ENCODE measurements at places on chromosomes 12 and 14.

DNA sequence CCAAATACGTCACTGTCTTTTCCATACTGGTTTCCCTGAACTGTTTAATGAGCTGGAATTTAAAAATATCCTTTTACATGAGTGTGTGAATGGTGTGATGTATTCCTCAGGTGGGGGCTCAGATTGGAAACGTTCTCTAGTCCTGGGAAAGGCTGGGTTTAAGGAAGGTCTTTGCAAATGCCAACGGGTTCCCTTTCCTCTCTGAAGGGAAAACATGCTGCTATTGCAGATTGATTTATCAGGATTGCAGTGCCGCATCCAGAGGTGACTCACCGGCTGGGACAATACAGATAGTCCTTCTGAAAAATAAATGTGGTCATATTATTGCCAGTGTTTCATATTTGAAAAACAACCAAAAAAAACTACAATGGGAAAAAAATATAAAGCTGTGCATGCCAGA lies 193.1 kb upstream of the FLRT2 start:
- no peak for DNase-seq

- no peak for DNase-seq
These were observed 681.0 kb downstream of the RPL10L start for GRCh38 chr14:45970621-45971020.

DNA sequence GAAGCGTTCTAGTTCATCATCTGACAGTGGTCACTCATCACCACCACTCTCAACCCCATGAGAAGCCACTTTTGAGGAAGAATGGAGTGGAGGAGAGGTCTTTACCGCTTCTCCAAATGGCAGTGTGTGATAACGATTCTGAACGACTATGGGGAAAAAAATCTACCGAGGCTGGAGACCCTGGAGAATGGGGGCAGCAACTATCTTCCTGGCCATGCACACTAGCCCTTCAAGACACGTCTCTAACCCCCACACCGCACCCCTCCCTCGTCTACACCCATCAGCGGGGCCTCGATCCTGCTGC lies 365 bp downstream of the ING4 start:
- peak; percentile 18 for DNase-seq

DNA sequence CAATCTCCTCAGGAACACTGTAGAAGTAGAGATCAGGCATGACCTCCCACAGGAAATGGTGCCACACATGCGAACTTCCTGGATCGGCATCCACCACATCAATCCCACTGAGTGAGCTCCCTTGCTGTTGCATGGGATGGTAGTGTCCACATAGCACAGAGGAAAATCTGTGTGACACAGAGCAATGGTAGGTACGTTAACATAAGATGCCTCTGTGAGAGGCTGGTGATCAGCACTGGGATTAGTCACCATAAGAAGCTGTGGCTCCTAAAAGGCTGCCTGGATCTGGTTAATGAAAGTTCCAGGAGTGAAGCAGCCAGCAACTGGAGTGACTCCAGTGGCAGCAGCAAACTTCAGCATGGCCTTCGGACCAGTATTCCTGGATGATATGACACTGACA lies 21.8 kb downstream of the WDHD1 start:
- no peak for DNase-seq

DNA sequence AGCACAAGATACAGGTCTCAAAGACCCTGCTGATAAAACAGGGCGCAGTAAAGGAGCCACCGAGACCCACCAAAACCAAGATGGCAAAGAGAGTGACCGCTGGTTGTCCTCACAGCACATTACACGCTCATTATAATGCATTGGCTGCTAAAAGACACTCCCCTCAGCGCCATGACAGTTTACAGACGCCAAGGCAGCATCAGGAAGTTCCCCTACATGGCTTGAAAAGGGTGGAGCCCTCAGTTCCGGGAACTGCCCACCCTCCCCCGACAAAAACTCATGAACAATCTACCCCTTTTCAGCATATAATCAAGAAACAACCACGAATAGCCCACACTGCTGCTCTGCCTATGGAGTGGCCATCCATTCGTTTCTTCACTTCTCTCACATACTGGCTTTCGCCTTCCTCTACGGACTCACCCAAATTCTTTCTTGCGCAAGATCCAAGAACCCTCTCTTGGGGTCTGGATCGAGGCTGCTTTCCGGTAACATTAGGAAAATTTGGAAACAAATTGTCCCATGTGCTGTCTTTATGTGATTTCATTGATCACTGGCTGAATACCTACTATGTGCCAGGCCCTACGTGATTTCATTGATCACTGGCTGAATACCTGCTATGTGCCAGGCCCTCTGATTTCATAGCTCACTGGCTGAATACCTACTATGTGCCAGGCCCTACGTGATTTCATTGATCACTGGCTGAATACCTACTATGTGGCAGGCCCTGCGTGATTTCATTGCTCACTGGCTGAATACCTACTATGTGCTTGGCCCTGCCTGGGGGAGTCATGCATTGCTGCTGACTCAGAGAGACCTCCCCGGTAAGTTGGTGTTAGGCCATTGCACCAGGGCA lies 126.4 kb downstream of the PIWIL1 start:
- DNase-seq, result no peak

DNA sequence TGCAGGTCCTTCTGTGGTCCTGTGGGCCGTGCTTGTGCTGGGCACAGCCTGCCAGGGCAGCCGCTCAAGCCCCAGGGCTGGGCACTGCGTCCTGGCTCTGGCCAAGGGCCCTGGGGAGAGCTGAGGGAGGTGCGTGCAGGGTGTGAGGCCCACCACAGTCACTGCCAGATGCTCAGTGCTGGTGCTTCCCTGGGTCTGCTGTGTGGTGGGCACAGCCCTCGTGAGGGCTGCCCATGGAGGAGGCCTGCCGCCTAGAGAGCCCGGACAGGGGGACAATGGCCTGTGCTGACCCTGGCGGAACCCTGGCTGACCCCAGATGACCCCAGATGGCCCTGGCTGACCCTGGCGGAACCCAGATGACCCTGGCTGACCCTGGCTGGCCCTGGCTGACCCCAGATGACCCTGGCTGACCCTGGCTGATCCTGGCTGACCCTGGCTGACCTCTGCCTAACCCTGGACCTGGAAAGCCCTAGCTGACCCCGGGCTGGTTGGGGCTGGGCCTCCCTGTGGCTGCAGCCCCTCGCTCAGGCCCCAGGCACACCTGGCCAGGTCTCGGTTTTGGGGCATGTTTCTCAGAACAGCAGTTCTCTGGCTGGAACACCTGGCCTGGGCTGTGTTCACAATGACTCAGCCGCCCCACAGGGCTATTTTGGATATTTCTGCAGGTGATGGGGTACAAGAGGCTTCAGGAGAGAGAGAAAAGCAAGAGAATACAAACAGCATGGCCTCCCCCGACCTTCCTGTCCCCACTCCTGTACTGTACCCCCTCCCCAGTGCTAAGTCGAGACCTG lies 55.4 kb downstream of the TMEM121 start:
- no peak for DNase-seq

GRCh38 chr12:100215209-100215608 lies 14.6 kb downstream of the ACTR6 start:
- peak; percentile 21 for DNase-seq

DNA sequence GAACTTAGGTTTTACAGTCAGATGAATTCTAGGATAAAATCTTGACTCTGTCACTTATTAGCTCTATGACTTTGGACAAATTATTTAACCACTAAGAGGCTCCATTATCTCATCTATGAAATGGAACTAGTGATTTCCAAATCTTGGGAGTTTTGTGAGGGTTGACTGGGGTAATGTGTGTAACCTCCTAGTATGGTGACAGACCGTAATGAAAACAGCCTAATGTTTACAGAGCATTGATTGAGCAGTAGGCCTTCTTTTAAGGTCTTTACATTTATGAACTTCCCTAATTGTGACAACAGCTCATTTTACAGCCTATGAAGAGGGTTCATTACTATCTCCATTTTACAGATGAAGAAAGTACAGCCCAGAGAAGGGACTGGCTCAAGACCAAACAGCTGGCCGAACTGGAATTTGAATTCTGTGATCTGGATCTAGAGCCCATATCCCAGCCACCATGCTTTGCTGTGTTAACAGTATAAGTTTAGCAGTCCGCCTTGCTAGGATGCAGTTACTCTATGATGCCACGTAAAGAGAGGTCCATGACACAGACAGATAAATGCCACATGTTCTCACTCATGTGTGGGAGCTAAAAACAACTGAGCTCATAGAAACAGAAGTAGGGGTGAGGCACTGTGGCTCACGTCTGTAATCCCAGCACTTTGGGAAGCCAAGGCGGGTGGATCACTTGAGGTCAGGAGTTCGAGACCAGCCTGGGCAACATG lies 9.1 kb upstream of the FBXL14 start:
- DNase-seq, result peak; percentile 75

- DNase-seq, result no peak
These were observed 104.7 kb downstream of the VEZT start for GRCh38 chr12:95322326-95322725.

DNA sequence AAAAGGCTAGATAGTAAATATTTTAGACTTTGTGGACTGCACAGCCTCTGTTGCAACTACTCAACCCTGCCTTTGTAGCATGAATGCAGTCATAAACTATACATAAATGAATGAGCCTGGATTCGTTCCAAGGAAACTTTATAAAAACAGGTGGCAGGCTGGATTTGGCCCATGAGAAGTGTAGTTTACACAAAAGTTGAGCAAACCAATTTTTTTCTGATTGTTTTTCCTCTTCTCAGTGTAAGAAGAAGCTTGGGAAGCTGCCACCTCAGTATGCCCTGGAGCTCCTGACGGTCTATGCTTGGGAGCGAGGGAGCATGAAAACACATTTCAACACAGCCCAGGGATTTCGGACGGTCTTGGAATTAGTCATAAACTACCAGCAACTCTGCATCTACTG lies 9.5 kb downstream of the OAS1 start:
- no peak for DNase-seq

DNA sequence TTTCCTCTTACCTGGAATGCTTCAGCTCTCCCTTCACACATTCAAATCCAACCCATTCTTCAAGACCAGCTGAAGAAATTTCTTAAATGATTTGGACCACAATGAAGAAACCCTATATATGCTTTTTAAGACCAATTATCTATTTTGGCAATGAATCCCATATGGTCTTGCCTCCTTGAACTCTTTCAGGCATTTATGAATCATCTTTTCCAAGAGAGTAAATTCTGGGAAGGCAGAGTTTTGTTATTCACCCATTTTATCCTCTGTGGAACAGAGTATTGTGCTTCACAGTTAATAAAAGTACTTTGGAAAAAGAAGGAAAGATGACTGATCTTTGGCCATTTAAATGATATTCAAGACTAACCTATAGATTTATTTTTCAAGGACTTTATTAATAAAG lies 14.0 kb downstream of the GIT2 start:
- no peak for DNase-seq

GRCh38 chr12:109833307-109834189 lies at the start of gene TRPV4:
TRPV4 (minus strand) TSS chr12:109833398; CDS start chr12:109814796, 18,602 bp downstream.
- no peak for DNase-seq
